Heart left ventricle (tissue), 16 donors: ENCODE measurements at places on chromosomes 7 and 10. TPM values are rescaled to one million over a fixed set of nuclear protein-coding genes. Genes with fewer than 3 reads are reported as not detected.

TFPI2 gene
- total RNA-seq = 2.6 TPM

CPED1 gene
- 19.6 TPM for total RNA-seq

TAC1 gene
- not detected for total RNA-seq

TRIM50 gene
- total RNA-seq = 0.72 TPM

INTS1 gene
- 53.8 TPM for total RNA-seq

PCGF6 gene
- 7.6 TPM for total RNA-seq

- no peaks in the 10 kb centered on the region for H3K4me1 ChIP-seq
- H3K27ac ChIP-seq = no peak overlapping the region
- H3K4me3 ChIP-seq = no peak overlapping the region
- no peaks in the 10 kb centered on the region for H3K36me3 ChIP-seq
- peaks cover 5% of the 10 kb centered on the region for H3K27me3 ChIP-seq
These were observed 564.2 kb downstream of the TCERG1L start for GRCh38 chr10:130747356-130747755.

DNA sequence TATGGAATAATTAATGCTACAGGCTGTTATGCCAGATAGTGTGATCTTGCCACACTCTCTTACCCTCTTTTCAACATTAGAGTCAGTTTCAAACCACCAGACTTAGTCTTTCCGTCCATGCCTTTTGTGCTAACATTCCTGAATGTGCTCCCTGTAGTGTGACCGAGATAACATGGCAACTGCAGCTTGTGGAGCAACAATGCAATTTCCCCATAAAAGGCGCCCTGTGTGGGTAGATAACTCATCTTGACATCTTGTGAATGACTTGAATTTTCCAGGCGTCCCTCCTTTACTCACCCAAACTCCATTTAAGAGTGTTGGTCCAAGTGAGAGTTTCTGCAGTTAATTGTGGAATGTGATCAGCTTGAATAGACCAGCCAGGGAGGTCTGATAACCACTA is 99.6 kb downstream of the DNAH11 start:
- no peaks in the 10 kb centered on the region for H3K4me1 ChIP-seq
- no peaks in the 10 kb centered on the region for H3K27me3 ChIP-seq
- DNase-seq = no peak
- no peak overlapping the region for H3K27ac ChIP-seq

DNA sequence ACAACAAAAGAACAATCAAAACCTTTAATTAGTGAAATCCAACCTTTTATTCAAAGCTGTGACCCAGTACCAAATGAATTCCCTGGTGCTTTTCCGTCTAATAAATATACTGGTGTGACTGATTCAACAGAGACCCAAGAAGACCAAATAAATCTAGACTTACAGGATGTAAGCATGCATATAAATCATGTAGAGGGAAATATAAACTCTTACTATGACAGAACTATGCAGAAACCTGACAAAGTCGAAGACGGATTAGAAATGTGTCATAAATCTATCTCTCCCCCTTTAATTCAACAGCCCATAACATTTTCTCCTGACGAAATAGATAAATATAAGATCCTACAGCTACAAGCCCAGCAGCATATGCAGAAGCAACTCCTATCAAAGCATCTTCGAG is 540.6 kb upstream of the TEX47 start:
- no peaks in the 10 kb centered on the region for H3K27me3 ChIP-seq
- H3K4me3 ChIP-seq = no peak overlapping the region
- no peaks in the 10 kb centered on the region for H3K36me3 ChIP-seq
- H3K27ac ChIP-seq = no peak overlapping the region
